ENCODE measurements at places on chromosomes 3 and 15. TPM values are rescaled to one million over a fixed set of nuclear protein-coding genes. Genes with fewer than 3 reads are reported as not detected.

- ATAC-seq, result no peak
These were observed 4.8 kb downstream of the LRRC58 start for GRCh38 chr3:120344349-120344748.

DNA sequence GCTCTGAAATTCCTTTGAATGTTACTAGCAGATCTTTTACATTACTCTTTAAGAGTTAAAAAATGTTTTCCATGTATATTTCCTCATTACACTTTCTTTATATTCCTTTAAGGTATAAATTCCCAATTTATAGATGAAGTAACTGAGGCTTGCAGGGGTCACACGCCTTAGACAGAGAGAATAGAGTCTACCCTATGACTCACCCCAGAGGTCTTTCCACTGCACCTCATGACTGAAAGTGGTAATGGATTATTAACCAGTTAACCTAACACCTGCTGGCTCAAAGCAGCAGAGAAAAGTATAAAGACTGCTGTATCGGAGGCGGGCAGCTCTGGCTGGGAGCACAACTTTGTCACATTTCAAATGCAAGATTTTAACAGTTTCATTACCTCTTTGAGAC is 37.7 kb downstream of the LDHAL6B start:
- no peak for ATAC-seq

- ATAC-seq, result peak; percentile 15
These were observed 58.5 kb downstream of the STARD5 start for GRCh38 chr15:81265256-81265943.

The DNAH12 gene
- 1.3 TPM for total RNA-seq

- ATAC-seq, result no peak
These were observed 327.9 kb upstream of the TRIM42 start for GRCh38 chr3:140349938-140350337.

DNA sequence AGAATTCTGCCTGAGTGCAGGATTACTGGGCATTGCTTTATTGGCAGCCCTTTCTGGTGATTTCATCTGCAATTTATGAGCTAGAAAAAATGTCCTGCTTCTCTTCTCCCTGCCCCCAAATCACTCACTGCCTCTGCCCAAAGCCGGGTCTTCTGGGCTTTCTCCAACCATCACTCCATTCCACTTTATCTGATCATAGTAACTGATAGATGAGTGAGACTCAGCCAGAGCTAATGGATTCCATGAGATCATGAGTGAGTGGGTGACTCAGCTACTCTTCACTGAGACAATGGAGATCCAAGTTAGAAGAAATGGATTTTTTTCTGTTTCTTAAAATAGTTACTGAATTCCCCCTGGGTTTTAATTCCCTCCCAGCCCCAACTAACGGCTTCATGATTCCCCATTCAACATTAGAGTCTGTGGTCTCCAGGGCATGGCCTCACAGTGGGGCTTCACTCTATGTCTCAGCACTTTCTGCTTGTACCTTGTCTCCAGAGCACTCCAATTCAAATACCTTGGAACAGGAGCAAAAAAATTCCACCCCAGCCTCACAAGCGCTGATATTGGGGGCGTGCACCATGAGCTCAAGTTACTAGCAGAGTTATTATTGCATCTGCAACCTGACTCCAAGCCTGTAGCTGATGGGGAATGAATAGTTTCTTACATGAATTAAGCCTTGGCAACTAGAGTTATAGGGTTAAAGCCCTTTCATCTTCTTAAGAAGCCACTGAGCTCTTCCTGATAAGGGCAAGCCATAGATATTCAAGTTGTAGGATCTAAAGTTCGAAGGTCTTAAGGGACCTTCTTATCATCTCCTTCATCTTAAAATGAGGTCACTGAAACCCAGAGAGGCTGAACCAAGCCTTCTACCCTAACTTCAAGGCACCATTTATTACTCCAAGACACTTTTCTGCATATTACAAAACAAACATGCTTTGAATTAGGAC is 85.9 kb downstream of the AGBL1 start:
- ATAC-seq, result no peak

DNA sequence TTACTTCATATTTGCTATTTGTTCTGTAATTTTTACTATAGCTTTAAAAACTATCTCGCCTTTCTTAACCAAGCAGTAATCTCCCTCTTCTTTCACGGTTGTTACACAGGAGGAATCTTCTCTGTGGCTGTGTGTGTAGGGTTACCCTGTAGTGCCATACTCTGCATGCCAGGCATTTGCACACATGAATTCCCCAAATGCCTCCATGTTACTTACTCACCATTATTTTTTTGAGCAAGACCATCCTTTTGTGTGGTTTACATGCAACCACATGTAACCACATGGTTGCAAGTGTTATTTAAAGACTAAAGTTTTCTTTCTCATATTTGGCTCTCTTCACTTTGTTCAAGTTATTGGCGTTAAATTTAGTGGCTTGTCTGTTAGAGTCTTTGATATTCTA is 45.5 kb downstream of the HPS3 start:
- no peak for ATAC-seq

DNA sequence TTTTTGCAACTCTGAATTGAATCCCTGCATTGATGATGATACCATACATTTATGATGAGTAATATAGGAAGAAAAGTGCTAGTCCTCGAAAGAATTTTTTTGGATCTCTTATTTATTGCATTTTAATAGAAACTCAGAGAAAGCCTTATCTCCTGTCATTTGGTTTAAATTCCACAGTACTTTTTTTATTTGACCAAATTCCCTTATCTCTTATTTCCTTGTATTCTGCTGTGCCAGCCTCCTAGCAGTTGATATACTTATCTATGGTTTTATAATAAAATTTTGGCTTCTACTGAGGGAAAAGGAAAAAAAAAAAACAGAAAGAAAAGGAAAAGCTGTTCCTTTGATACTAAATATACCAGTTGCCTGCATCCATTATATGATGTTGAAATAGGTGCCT is 535.1 kb upstream of the NR2F2 start:
- no peak for ATAC-seq

DNA sequence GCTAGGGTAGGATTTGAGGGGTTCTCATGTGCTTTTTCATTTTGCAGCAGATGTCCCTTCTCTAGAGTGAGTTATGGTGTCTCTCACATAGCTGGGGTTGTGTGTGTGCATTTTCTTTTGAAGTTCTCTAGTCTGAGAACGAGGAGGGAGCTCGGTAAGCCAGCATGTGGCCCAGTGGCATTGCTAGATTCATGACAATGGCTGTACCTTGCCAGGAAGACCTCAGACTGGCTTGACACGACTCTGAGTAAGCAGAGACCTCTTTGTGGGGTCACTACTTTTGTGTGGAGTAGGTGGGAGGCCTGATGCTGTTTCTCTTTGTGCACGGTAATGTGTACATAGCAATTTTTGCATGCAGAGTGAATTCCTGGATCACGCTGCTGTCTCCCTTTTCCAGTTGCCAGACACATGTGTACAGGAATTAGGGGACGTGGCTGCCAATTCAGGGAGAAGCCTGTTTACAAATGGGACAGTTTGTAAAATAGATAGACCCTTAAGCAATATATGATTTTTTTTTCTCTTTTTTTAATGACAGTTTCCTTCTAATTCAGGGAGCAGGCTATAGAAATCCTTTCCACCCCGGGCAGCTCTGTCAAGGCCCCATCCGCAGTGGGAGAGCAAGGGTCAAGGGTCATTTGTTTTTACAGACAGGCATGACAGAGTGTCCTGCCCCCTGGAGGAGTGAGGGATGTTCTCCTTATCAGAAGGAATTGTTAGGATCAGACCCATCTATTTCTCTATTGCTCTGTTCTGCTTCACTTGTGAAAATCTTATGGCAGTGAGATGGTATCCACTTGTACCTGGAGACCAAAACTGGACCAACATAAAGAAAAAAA is 4.6 kb downstream of the CACNA1D start:
- no peak for ATAC-seq

DNA sequence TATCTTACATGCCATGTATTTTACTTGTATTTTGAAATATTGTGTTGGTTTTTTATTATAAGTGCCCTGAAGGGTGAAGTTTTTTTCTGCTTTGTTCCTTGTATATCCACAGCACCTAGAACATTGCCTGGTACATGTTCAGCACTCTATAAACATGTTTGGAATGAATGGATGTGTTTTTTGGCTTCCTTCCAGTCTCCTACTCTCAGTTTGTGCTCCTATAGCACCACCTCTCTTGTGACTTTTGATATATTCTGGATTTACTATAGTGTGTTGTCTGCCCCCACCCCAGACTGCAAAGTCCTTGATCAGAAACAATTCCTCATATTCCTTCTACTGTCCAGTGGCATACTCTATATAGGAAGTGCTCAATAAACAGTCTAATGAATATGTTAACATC is 60.6 kb downstream of the PLCL2 start:
- no peak for ATAC-seq

The PLIN1 gene
- total RNA-seq, result 2.7 TPM

- no peak for ATAC-seq
These were observed 153.3 kb downstream of the BCHE start for GRCh38 chr3:165683947-165684346.

DNA sequence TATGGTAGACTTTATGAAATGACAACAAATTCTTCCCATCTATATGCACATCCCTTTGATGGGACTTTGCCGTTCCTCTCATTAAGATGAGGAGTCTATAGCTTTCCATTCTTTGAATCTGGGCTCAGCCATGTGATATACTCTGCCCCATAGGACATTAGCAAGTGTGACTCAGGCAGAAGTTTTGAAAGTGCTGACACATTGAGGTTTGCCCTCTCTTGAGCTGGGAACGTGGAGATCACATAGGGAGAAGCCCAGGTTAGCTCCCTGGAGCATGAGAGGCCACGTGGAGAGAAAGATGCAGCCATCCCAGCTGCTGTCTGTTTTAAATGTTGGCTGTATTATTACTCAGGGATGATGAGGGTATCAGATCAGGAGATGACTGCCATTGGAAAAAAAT is 67.7 kb upstream of the OXTR start:
- no peak for ATAC-seq

The RFX7 gene
- total RNA-seq, result 9.4 TPM

- ATAC-seq, result no peak
These were observed 42.5 kb downstream of the LPP start for GRCh38 chr3:188196232-188196990.

GRCh38 chr3:184608209-184608608 is 46.6 kb downstream of the EPHB3 start:
- ATAC-seq, result no peak

DNA sequence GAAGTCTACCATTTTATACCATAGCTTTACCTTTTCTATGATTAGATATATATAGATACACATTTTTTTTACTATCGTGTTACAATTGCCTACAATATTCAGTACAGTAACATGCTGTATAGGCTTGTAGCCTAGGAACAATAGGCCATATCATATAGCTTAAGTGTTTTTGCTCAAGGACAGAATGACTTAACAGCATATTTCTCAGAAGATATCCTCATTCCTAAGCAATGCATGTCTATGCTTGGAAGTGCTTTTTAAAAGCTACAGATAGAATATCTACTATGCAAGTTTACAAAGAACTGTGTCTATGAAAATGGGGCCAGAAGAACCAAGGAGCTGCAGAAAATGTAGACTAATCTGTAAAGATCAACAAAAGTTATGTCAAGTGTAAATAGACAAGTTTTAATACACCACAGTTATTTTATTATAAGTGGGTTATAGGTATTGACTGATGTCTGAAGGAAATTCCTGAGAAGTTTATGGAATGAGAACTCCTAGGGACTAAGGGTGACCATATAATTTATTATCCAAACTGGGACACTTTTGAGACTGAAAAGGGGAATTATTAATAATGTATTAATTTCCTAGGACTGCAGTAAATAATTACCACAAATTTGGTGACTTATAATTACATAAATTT is 138.7 kb upstream of the TGFBR2 start:
- no peak for ATAC-seq

The CPLX3 gene
- not detected for total RNA-seq

The RPS17 gene
- 5,776 TPM for total RNA-seq

The ACAD9 gene
- total RNA-seq, result 27.7 TPM

The HTD2 gene
- total RNA-seq, result 7.6 TPM

DNA sequence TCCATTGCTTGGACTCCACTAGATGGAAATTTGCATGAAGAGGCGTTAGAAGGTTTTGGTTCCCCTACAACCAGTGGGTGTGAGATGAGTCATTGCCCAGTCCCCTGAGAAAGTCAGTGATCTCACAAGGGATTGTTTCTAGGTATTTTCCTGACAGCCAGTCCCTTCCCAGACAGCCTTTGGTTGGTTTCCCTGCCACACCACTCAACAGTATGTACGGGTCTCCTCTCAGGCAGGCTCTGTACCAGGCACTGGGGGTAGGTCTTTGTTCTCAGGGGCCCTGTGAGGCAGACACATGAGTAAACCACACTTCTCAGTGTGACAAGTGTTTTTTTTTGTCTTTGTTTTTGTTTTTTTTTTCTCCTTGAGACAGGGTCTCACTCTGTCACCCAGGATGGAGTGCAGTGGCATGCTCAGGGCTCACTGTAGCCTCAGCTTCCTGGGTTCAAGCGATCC is 4.0 kb downstream of the LAMP3 start:
- ATAC-seq, result no peak

GRCh38 chr15:64004056-64004455 is 42.2 kb downstream of the DAPK2 start:
- no peak for ATAC-seq

The TRAT1 gene
- not detected for total RNA-seq

DNA sequence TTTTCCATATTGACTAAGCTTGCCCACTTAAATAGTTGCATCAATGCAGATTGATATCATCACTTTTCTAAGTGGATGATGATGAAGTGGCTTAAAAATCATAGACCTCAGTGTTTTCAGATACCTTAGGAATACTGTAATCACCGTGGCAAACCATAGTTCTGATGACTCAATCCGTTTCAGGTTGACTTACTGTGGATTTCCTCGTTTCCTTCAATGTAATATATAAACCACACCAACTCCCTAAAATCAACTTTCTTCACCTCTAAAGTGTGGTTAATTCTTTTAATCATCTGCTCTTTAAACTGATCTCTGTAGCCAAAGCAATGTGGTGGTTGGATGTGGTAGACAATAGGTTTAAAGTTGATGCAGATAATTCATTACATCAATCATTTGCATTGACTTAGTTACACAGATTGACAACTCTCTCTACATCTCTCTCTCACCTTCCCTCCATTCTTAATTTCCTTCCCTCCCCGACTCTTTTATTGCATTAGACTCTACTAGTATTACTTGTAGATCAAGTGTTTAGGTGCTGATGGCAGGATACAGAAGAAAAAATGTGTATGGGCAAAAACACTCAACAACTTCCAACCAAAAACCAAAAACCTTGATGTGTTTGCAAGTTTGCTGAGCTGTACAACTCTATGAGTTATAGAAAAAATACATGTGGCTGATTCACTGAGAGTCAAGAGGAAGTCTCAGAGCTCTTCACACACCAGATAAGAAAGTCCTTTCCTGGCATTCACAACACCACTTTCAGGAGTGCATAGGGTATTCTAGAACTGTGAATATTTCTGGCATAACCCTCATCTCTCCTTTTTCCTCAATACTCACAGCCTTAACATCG is 243.5 kb downstream of the NFKBIZ start:
- no peak for ATAC-seq

The LDHAL6B gene
- total RNA-seq, result 0.38 TPM

The ACKR4 gene
- 1.7 TPM for total RNA-seq

DNA sequence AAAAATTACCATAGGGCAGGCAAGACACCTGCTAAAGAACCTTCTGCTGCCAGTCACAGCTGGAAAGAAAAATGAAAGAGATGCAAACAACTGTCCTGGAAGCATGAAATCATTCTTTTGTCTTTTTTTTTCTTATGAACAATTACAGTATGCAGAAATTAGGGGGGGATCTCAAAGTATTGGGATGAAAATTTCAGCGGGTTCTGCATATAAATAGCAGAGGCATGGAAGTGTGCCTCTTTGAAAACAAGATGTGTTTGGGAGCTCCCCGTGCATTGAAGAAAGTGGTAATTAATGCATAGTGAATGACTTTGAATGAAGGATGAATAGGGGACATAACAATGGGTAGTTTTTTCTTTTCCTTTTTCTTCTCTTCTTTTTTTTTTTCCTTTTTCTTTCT is 431.2 kb downstream of the SOX2 start:
- ATAC-seq, result no peak

- no peak for ATAC-seq
These were observed 88.3 kb upstream of the PPIB start for GRCh38 chr15:64251121-64251520.

Measured in motor neuron (in vitro differentiated cells).